ENCODE measurements at places on chromosomes 12 and 14.
A peak's percentile ranks its signal among the peaks of the same experiment; 100 is the strongest.

GRCh38 chr12:53807322-53807860 is 55.6 kb upstream of the CISTR start:
- no peak for DNase-seq

DNA sequence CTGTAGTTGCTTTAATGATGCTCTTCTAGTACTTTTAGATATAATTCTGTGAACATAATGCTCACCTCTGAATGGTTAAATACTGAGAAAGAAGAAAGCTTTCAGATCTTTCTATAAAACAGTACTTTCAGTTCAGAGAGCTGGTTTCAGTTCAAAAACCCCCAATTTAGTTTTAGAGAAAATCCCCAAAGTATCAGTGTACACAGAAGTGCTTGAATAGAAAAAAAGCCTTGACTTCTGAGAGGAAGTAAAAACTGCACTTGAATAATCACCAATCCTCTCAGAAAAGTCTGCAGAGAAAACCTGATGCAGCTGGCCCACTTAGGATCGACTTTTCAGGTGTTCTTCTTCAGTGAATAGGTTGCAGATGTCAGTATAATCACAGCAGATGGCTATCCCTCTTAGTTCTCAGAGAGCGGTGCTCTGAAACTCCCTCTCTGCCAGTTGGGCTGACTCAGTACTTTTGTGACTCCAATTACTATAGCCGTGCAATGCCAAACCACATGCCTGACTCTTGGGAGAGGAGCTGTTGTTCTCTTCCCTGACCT is 616.3 kb downstream of the LRFN5 start:
- no peak for DNase-seq

GRCh38 chr12:21843795-21844194 is 69.3 kb upstream of the KCNJ8 start:
- DNase-seq: no peak

- no peak for DNase-seq
Measured at GRCh38 chr14:97710726-97711125, 913.5 kb downstream of the VRK1 start.

DNA sequence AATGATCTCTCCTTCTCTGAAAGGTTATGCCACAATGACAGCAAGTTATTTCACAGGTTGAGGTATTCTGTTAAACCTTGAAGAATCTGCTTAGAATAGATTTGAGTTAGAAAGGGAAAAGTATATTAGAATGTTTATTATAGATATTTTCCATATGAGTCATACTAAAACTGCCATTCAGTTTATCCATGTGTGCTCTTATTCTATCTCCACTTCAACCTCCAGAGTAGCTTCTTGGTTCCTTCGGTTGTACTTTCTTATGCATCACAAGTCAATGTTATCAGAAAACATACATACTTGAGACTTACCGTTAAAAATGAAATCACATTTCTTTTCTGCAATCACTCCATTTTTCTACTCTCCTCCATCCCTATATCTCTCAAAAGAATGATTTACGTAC is 197.7 kb downstream of the BCAT1 start:
- no peak for DNase-seq

GRCh38 chr12:130504110-130504839 is 166.6 kb downstream of the PIWIL1 start:
- no peak for DNase-seq

- no peak for DNase-seq
Measured at GRCh38 chr12:51887476-51888315, at the start of gene ANKRD33. Gene ANKRD33 (plus strand): TSS chr12:51888103. CDS start chr12:51888187, 84 bp downstream.

- no peak for DNase-seq
Measured at GRCh38 chr14:71204231-71204630, 297.0 kb downstream of the PCNX1 start.

- no peak for DNase-seq
Measured at GRCh38 chr14:73369428-73369827, 88.9 kb downstream of the NUMB start.

GRCh38 chr12:4471256-4471655 is 25.6 kb upstream of the FGF6 start:
- no peak for DNase-seq

DNA sequence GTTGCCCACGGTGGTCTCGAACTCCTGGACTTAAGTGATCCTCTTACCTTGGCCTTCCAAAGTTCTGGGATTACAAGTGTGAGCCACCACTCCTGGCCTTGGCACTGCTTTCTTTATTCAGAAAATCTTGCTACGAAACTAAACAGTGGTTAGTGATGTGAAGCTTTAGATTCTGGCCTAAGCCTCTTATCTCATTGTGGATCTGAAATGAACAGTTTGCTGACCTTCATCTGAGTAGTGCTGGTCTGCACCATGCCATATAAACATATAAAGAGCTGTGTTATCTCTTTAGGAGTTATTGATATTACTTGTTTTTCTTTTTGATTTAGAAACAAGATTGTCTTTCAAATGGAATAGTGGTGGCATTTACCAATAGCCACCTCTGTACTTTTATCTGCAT is 22.6 kb downstream of the SRGAP1 start:
- no peak for DNase-seq

- DNase-seq: no peak
Measured at GRCh38 chr14:94953541-94954260, 183.8 kb upstream of the GSC start.

DNA sequence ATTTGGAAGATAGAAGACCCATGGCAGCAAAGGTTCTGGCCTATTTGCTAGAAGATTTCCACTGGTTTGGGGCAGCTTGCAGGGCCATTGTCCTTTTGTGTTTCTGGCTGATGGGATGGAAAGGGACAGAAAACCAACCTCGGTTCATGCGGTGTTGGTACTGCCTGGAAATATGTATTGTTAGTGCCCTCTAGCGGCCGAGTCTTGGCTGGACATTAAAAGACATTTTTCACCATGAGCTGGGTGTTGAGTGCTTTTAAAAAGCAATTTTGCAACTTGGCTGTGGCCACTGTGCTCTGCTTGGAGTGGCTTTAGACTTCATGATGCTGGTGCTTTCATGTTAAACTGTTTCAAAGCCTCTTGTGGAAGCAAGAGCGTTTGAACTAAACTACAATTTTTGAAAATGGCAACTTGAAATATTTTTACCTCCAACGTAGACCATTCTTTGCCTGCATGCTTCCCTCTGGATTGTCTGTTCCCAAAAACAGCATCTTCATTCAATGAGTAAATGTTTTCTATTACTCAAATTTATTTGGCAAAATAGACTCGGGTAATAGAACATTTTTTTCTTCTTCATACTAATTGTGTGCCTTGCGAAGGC is 102.7 kb upstream of the TBX5 start:
- peak; percentile 71 for DNase-seq

GRCh38 chr12:95173392-95174251 is 43.6 kb downstream of the FGD6 start:
- DNase-seq: no peak

GRCh38 chr14:74511966-74512830 is 18.6 kb downstream of the ISCA2 start:
- DNase-seq: no peak

DNA sequence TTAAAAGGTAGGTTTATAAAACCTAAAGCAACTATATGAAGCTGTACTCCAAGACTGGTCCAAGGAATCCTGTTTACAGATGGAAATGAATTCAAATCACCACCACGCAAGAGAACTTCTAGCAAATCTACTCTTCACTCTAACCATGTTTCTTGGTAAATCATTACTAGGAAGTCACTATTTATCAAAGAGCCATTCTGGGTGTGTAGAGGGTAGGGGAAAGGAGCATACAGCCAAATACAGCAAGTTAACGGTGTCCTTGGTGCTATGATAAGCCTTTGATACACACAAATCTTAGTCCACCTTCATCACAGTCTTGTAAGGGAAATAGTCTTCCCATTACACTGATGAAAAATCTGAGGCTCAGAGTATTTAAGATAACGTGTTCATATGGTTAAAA is 16.8 kb downstream of the NIN start:
- no peak for DNase-seq

- DNase-seq: no peak
Measured at GRCh38 chr12:1575408-1576401, 18.7 kb downstream of the FBXL14 start.

DNA sequence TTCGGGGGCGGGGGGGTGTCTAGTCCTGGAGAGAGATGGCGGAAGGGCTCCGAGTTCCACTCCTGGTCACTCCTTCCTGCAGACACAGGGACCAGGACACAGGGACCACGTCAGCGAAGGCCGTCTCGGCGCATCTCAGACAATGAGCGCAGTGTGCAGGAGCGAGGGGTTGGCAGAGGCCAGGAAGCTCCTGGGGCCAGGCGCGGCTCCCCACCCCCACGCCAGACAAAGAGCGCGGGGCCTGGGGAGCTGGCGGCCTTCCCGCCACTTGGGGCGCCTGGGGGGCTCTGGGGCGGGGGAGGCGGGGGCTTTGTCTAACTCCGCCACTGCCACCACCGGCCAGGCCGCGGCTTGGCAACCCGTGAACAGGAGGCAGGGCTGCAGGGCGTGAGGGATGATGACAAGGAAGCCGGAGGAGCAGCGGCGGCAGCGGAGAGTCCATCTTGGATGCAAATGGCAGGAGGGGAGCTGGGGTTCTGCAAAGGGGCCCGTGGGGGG is 2.2 kb downstream of the CDK2AP1 start:
- peak; percentile 75 for DNase-seq

DNA sequence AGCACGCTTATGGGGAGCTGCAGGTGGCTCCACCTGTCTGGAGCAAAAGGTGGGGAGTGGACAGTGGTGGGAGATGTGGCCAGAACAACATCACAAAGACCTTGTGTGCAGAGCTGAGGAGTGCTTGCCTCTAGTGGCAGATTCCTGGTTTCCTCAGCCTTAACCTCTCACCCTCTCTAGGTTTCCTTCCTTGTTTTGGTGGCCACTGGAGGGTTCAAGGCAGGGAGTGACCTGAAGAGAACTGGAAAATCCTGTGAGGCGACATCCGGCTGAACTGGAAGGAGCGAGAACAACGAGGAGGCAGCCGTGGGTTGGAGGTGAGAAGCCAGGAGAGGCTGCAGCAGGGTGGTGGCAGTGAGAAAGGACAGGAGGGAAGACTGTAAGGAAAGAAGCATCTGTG is 6.3 kb upstream of the FLVCR2 start:
- DNase-seq: no peak

GRCh38 chr12:79776111-79776510 is 85.3 kb upstream of the PAWR start:
- no peak for DNase-seq

DNA sequence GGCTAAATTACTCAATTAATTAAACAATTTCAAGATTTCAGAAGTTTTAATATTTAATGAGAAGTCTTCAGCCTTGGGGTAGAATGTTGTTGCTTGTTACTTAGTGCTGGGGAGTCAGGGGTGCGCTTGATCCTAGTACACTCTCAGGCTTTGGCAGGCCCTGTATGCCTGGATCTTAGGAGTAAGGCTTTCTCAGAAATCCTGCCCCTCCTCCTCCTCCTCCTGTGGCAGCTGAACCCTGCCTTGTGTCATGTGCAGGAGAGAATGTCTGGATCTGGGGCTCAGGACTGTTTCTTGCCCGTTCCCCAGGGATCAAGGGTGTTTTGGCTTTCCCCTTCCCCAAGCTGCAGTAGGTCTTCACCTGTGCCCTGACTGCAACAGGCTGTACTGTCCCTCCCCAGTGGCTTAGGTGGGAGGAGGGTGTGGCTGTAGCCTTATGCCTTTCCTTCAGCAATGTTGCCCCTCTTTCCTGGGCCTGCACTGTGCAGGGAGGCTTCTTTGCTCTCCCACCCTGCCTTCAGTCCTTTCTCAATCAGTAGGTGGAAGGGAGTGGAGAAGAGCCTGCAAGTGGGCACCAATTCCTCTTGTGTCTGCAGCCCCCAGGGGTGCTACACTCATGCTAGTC is 108.2 kb downstream of the SLC38A6 start:
- DNase-seq: no peak

GRCh38 chr12:109115758-109116610 is at the start of gene ACACB:
Gene ACACB (plus strand): TSS chr12:109116587. CDS start chr12:109139406, 22,819 bp downstream.
- no peak for DNase-seq

GRCh38 chr14:54567224-54567638 is 303 bp downstream of the SAMD4A start:
- peak; percentile 75 for DNase-seq

DNA sequence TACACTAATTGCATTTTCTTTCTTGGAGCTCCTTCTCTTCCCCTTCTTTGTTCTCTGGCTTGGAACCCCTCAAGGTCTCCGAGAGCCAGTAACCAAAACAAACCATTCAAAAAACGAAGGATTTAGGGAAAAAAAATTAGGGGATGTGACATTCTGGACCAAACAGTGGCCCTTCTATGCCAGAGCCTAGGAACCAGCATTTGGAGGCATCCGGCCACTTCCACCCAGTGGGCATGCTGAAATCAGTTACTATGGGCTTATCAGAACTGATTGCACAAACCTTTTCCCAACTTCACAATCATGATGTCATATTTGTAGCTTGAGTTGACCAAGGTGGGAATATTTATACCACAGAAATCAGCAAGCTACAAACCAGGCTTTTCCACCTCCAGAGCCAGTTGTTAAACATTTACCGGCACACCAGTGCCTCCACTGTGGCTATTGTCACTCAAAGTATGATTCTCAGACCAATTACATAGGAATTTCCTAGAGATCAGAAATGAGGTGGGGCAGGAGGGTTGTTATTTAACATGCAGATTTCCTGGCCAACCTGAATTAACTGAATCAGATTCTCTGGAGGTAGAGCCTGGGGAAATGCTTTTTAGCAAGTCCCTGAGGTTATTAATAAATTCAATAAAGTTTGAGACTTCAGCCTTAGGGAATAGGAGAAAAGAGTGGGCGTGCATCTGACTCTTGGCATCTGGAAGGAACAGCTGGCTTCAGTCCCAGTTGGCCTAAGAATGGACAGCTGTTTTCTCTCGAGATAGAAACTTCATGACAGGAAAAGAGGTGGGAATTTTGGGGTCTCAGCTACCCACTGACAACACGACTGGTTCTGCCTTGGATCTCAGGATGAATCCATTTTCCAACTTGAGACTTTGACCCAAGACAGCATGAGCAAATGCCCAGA is 273.9 kb downstream of the ZFP36L1 start:
- no peak for DNase-seq

- DNase-seq: no peak
Measured at GRCh38 chr12:27814851-27815591, 35.0 kb upstream of the MANSC4 start.

DNA sequence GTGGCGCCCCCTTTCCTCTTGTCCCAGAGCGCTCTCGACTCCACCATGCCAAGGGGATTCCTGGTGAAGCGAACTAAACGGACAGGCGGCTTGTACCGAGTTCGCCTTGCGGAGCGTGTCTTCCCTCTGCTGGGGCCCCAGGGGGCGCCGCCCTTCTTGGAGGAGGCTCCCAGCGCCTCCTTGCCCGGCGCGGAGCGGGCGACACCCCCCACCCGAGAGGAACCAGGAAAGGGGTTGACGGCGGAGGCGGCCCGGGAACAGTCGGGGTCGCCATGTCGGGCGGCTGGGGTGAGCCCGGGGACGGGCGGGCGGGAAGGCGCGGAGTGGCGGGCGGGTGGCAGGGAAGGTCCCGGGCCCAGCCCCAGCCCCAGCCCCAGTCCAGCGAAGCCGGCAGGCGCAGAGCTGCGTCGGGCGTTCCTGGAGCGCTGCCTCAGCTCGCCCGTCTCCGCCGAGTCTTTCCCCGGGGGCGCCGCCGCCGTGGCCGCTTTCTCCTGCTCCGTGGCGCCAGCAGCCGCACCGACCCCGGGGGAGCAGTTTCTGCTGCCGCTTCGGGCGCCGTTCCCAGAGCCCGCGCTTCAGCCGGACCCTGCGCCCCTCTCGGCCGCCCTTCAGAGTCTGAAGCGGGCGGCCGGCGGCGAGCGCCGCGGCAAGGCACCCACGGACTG is 376 bp downstream of the INSM2 start:
- DNase-seq: peak; percentile 61

Data from activated CD8-positive, alpha-beta memory T cell treated with anti-CD3 and anti-CD28 coated beads, Interleukin-2, amount 50 U/mL, for 48 hours (primary cell).